ENCODE measurements at places on chromosomes 5 and 9.

DNA sequence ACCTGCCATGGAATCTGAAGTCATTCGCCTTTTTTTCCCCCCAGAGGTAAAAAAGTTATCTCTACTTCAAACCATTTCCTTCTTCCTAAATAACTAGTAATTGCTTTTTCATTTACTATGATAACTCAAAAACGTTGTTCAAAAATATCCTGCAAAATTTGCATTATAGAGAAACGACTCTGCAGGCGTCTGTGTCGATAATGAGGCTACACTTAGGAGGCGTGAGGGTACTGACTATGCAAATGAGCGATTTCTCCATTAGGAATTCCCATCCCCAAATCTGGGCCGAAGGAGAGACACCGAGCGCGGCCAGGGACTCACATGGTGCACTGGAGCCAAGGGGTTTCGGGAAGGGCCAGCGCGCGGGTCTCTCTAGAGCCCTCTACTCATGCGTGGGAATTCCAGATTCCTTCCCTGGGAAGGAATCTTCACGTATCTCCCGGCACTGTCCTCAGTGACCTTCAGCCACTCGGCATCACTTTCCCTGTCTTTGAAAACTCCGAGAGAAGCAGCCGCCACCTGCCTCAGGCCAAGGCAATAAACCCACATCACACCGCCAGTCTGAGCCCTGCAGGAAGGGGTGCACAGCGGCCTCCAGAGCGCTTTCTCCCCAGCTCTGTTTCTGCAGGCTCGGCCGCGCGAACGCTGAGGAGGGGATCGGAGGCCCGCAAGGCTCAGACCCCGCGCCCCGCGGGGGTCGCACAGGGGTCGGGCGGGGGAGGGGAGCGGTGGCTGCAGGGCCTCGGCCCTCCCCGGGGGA lies 718 bp upstream of the DENND4C start:
- no peak for DNase-seq

DNA sequence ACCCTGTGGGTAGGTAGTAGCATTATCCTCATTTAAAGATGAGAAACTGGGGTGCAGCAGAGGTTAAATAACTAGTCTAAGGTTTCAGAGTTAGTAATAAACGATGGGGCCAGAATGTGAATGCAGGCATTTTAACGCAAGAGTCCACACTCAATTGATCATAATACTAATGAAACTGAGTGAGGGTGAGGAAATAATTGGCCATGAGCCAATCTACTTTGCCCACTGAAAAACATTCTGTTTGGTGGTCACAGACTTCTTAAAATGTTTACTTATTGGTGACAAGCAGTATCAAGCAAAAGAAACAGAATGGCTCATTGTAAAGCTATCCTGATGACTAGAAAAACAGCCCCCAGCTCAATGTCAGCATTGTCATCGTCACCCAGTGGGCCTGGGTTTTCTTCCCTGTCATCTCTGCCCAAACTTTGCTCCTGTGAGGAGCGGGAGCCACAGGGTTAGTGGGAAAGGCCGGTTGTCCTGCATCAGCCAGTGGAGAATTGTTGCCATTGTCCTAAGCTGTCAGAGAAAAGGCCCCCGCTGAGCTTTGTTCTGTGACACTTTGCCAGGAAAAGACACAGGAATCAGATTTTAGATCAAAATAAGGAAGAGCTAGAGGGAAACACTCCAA lies 77.3 kb upstream of the MAN2A1 start:
- no peak for DNase-seq

DNA sequence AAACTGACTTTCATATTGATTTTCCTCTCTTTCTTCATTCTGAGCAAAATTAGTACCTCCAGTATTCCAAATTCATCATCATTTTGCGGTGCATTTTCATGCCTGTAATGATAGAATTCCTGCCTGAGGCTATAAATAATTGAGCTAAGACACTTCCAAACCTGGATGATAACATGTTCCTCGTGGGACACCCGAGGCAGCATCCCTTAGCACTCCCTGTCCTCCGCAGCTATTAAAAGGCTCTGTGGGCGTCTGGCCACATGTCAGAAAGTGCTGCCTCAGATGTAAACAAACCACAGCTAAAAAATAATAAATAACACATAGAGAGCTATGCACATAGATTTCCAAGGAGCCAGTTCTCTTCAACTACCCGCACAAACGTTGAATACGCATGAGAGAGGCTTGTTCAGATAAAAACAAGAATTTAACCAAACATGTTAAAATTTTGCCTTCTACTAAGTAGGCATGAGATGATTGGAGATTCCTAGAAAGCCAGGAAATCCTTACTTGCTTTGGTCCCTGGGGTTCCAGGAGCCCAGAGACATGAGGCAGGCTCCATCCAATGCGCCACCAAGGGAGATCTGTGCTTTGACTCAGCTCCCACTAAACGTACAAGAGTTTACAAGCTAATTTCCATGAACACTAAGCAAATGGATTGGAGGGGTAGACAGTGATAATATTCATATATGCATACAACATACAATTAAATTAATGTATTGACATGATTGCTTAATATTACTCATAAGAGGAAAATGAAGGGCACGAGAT lies 82.7 kb downstream of the SHC3 start:
- DNase-seq, result no peak

- DNase-seq, result no peak
Observed at GRCh38 chr5:69083412-69083811, 10.4 kb upstream of the SLC30A5 start.

GRCh38 chr5:173155912-173156311 lies 11.6 kb downstream of the BNIP1 start:
- no peak for DNase-seq

- no peak for DNase-seq
Observed at GRCh38 chr9:131310833-131311554, 21.5 kb downstream of the PLPP7 start.
